SK-N-SH (cell line): ENCODE measurements at places on chromosomes 2 and 18. TPM values are rescaled to one million over a fixed set of nuclear protein-coding genes. Genes with fewer than 3 reads are reported as not detected.

- no peak overlapping the region for H3K27ac ChIP-seq
- H3K4me3 ChIP-seq: no peak overlapping the region
- H3K27me3 ChIP-seq: no peaks in the 10 kb centered on the region
- no peaks in the 10 kb centered on the region for H3K36me3 ChIP-seq
Measured at GRCh38 chr2:181958726-181959125, 26.9 kb upstream of the PPP1R1C start.

DNA sequence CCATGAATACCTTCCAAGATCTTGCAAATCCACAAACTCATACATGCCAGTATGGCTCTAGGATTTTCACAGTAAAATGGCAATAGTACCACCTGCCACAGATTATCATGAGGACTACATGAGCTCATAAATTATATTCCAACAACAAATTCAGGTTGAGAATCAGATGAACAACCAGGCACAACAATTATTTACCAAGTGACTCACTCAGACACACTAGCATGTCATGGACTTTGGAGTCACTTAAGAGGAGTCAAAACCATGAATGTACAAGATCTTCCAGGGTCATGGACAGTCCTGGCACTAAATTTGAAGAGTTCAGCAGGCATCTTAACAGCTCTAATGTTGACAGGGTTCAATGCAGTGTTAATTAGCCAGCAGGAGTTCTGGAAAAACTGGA, 34.4 kb upstream of the BZW1 start:
- H3K4me1 ChIP-seq: peaks cover 19% of the 10 kb centered on the region
- no peaks in the 10 kb centered on the region for H3K27me3 ChIP-seq
- H3K27ac ChIP-seq: no peak overlapping the region

DNA sequence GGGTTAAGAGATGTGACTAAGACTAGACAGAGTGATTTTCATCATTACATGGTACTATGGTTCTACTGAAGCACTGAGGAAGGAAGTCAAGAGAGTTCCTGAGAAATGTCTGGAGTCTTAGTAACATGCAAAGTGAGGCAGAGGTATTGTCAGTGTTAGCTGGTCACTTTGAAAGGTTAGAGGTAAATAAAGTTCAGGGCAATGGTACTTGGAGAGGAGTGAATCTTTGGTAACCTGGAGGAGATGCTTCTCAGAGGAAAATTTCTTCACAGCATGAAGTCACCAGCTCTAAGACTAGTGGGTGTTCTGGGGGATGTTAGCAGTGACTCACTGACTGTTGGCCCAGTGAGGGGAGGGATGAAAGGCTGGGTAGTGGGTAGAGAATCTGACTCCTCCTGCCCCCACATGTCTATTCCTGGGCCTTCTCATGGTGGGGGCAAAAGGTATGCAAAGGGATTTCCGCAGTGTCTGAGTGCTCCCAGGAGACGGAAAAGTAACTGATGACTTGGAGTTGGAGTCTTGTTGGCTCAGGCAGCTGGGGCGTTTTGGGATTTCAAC, 23.3 kb upstream of the IL1RN start:
- no peak for DNase-seq
- no peaks in the 10 kb centered on the region for H3K27me3 ChIP-seq
- no peaks in the 10 kb centered on the region for H3K4me1 ChIP-seq
- H3K27ac ChIP-seq: no peak overlapping the region
- no peak overlapping the region for H3K4me3 ChIP-seq

DNA sequence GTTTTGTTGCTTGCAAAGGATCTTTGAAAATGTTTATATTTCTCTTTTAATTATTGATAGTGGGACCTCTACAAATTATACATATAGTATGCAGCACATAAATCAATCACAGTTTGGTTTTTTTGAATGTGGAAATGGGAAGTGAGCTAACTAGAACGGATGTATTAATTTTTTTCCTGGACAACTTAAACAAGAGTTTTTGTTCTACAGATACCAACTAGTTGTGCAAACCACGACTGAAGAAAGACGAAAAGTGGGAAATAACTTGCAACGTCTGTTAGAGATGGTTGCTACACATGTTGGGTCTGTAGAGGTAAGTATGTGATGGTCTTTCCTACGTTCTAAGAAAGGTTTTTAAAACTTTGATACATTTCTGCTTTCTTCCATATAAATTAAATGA, 39.2 kb downstream of the NDC80 start:
- H3K27ac ChIP-seq: no peak overlapping the region
- no peak overlapping the region for H3K4me3 ChIP-seq
- peaks cover 39% of the 10 kb centered on the region for H3K36me3 ChIP-seq
- no peaks in the 10 kb centered on the region for H3K4me1 ChIP-seq

- no peak for DNase-seq
- H3K4me1 ChIP-seq: peaks cover 63% of the 10 kb centered on the region
- no peak overlapping the region for H3K4me3 ChIP-seq
- no peaks in the 10 kb centered on the region for H3K27me3 ChIP-seq
Measured at GRCh38 chr2:55103046-55103445, 52.8 kb upstream of the RTN4 start.

DNA sequence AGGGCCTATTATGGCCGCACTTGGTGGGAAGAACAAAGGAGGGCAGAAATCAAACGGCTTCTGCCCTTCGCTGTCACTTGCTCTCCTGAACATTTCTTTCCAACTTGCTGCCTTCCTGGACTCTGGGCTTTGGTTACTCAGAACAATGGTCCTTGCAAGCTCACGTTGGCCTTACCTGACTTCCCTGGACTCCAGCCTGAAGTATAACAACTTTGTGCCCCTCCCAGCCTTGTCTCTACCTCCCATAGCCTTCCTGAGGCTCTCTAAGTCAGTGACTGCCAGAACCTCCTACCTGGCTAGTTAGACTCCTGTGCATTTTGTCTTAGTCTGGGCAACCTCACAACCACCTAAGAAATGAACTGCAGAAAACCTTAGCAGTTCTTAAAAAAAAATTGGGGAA, 30.2 kb upstream of the ITPRID2 start:
- H3K27me3 ChIP-seq: no peaks in the 10 kb centered on the region
- DNase-seq: no peak
- H3K4me3 ChIP-seq: no peak overlapping the region
- H3K27ac ChIP-seq: no peak overlapping the region
- H3K4me1 ChIP-seq: no peaks in the 10 kb centered on the region
- H3K36me3 ChIP-seq: no peaks in the 10 kb centered on the region

DNA sequence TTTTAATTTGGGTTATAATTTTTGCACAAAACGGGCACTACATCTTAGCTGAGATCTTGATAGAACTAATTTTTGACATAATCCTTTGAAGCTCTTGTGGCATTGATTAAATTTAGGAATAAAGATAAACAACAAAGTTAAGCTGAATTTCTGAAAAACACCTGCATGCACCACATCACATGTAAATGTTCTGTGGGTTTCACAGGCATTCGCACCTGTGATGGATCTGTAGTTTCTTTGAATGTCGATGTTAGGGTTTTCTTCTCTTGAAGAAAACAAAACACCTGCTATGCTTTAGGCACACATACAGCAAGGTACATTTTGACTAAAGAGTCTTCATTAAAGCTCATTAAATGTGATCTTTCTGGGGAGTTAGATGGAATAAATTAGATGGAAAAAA, 60.3 kb downstream of the RPIA start:
- no peaks in the 10 kb centered on the region; the same call in 1 of the 2 replicates for H3K4me1 ChIP-seq
- H3K27ac ChIP-seq: no peak overlapping the region
- no peak overlapping the region for H3K4me3 ChIP-seq
- peaks cover 49% of the 10 kb centered on the region for H3K36me3 ChIP-seq

NDC80 gene
- polyA plus RNA-seq: 7.9 and 11.3 TPM in 2 replicates

MROH2A gene
- 0.02 TPM in 1 of 2 replicates, not detected in the other for polyA plus RNA-seq

TMEM169 gene
- 0.30 and 0.47 TPM in 2 replicates for polyA plus RNA-seq
